Daoy (cell line): ENCODE measurements at places on chromosomes 7 and 10.
A peak's percentile ranks its signal among the peaks of the same experiment; 100 is the strongest.

DNA sequence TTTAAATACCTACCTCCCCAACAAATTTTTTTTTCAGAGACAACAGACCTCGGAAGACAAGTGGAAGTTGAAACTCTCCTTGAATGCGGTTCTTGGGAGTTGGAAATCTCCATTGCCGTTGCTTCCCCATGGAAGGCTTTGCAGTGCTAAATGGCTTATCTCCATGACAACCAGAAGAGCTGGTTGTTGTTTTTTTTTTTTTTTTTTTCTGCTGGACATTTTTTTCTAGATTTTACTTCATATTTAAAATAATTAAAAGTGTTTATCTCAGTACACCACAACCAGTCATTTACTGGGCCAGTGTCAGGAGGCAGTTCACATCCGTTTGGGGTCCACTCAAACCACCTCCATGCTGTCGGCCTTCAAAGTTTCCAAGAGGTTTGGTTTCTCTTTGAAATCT lies 348.5 kb upstream of the PRKCQ start:
- DNase-seq, result no peak

DNA sequence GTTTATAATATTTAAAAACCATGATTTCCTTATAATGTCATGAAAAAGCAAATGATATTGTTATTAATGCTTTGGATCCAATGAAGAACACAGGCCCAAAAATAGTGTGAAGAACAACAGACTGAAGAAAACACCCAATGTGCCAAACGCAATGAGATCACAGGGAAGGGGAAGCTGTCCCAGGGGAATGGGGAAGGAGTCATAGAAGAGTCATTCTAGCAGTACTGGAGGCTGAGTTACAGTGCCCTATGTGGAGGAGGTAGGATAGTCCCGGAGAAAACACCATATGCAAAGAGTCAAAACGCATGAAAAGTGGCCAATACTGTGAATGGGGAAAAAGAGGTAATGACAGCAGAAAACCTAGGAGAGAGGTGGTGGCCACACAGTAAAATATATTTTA lies 50.9 kb downstream of the TPK1 start:
- DNase-seq, result peak; percentile 74

DNA sequence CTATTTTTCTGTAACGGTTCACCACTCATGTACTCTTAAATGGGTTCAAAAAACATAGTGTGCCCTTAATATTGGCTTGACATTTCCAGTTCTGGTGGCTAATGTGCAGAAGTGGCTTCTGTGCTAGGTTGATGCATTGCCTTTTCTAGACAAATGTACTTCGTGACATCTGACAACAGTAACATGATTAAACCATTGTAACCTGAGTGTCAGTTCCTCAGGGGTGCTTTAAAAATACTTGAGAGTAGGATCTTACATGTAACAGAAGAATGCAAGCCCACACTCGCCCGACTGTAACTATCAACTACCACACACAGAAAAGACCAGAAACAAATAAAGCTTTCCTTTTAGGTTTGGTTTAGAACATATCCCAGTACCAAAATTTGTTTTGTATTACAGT lies 393.4 kb upstream of the NFE2L3 start:
- no peak for DNase-seq

GRCh38 chr10:18104223-18104872 lies 35.9 kb upstream of the CACNB2 start:
- peak; percentile 32 for DNase-seq

DNA sequence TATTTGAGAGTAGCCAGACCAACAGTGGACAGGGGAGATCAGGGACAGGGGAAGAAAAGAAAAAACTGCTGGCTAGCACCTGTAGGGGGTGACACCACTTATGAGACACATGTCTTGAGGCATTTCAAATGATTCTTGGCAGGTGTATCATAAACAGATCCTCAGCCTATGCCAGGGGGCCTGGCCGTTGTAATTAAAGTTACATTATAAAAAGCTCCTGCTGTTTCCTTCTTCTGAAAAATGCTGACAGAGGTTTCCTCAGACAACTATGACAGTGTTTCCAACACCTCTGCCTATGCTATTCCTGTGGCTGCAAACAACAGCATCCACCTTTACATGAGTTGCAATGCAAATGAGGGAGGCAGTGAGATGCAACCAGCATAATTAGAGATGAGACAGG lies 281.0 kb upstream of the PTER start:
- DNase-seq, result no peak

GRCh38 chr10:44511166-44511565 lies 126.3 kb upstream of the CXCL12 start:
- DNase-seq, result no peak

DNA sequence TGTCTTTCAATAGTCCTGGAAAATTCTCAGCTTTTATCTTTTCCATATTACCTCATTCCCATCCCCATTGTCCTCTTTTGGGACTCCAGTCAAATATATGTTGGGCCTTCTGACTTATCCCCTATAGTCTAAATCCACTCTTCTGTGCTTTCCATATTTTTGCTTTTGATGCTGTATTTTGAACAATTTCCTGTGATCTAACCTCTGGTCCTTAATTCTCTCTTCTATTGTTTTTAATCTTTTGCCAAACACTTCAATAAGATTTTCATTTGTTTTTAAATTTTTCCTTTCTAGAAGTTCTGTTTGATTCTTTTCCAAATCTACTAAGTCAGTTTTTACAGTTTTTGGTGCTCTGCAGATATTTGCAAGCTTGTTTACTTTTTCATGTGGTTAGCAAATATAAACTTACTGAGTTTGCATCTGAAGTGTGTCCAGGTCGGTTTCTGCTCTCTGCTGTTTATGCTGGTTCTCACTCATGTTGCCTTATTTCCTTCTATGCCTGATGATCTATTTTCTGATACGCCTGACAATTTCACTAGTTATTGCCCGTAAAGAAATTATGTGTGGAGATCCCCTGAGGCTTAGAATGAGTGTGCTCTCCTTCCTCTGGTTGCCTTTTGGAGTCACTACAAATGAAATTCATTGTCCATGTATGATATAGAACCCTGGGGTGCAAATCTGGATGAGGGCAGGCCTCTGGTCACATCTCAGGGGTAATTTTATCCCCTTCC lies 110.4 kb downstream of the RBM20 start:
- DNase-seq, result no peak

DNA sequence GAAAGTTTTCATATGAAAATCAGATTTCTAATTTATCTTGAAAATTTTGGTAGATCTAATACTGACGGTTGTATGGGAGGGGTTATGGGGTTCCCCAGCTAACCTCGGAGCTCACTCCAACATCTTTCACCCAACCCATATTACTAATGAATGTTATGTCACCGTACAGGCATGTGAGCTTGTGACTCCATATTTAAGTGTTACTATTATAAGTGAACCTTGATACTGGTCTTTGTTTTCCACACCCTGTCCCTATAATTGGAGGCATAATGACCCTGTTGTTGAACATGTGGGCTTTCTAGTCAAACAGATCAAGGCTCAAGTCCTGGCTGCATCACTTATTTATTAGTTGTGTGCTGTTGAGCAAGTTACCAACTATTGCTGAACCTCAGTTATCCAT lies 27.2 kb downstream of the WDFY4 start:
- no peak for DNase-seq

GRCh38 chr7:126398851-126399529 lies 853.8 kb downstream of the GRM8 start:
- no peak for DNase-seq
